ENCODE measurements at places on chromosomes 6 and 20.

DNA sequence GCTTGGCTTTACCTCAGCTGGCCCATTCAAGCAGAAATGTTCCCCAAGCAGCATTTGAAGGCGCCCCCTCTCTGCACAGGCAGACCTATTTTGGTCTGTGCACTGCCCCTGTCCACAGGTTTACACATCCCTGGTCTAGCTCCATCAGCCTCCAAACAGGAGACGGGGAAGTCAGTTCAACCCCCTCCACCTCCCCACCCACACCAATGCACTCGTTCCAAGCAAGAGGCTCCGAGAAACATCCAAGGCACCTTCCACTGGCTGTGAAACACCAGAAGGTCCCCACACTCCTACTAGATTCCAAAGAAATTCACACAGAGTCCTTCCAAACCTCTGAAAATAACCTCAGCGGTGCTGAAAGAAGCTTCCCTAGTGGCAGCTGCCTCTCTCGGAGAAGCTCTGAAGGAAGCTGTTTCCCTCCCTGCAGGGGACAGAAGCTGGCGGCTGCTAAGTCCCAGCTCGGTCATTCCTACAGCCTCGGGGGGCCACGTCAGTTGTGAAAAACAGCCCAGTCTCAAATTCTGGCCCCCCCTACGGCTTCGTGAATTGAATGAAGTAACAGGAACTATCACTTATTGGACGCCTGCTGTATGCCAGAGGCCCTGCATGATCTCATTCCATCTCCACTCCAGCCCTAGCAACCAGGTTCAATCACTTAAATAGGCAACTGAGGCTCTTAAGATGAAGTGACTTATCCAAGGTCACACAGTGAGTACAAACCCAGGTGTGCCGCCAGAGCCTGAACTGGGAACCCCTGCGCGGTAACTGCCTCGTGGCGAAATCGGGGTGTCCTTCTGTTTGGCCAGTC, 815 bp downstream of the SPATA2 start:
- no peak for DNase-seq

GRCh38 chr6:52136055-52136454, 48.6 kb upstream of the PKHD1 start:
- DNase-seq = no peak

DNA sequence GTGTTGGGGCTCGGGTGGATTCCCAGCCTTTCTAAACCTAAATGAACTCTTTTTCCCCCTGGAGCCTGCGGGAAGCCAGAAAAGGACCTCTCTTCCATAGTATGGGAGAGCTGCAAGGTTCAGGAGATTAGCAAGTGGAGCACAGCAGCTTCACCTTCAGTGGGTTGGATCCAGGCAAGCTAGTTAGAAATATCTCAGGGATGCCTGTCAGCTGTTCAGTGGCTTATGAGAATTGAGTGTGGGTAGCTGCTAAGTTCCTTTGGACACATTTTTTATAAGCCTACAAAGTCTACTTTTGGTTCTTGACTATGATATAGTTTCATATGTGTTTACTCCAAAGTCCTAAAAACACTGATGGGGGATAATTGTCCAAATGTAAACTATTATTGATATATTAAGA, 642.1 kb downstream of the EPM2A start:
- DNase-seq = no peak

DNA sequence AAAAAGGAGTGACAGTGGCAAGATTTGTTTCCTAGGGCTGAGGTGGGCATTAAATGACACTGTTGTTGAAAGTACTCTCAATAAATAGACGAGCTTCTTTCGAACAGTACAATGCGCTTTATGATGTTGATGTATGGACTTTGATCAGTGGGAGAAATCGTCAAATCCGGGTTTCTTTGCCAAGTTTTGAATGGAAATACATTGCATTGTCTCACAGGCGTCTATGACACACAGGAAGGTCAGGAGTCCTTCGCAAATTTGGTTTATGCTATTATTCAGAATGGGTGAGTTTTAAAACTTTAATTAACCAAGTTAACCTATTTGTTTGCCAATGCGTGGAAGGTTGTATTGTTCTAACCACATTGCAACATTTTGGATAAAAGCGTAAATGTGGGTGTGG, 547.3 kb upstream of the SLC35B3 start:
- DNase-seq = no peak

All from NCI-H1436 treated with DMSO at 0.1 percent for 48 hours (cell line).